ENCODE measurements at places on chromosomes 5 and 9.

- no peak overlapping the region for H3K4me3 ChIP-seq
- H3K27me3 ChIP-seq, result no peaks in the 10 kb centered on the region
- no peak overlapping the region for H3K27ac ChIP-seq
- H3K4me1 ChIP-seq, result no peaks in the 10 kb centered on the region
Measured at GRCh38 chr9:89928106-89928505, 323.3 kb downstream of the GADD45G start.

GRCh38 chr5:172085738-172086137 is 79.3 kb upstream of the FBXW11 start:
- no peaks in the 10 kb centered on the region for H3K27me3 ChIP-seq
- DNase-seq, result no peak
- no peak overlapping the region for H3K27ac ChIP-seq
- no peaks in the 10 kb centered on the region for H3K36me3 ChIP-seq
- no peaks in the 10 kb centered on the region for H3K4me1 ChIP-seq

DNA sequence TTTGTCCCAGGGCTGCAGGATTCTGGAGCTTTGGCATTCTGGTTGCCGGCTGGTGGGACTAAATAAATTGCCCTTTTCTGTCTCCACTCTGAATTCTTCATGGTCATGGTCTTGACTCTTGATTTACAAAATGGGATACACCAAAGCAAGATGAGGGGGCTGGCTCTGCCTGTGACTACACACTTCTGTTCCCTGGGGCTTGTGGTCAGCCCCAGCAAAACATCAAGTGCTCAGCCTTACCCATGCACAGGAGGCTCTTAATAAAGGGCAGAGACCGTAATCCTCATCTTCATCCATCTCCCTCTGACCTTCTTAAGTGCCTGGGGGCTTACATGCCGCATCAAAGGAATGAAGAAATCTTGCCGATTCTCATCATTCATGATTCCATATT is 198.0 kb downstream of the GNA14 start:
- DNase-seq, result no peak
- H3K27me3 ChIP-seq, result peaks cover 24% of the 10 kb centered on the region
- no peaks in the 10 kb centered on the region for H3K36me3 ChIP-seq
- no peak overlapping the region for H3K27ac ChIP-seq
- no peaks in the 10 kb centered on the region for H3K4me1 ChIP-seq

DNA sequence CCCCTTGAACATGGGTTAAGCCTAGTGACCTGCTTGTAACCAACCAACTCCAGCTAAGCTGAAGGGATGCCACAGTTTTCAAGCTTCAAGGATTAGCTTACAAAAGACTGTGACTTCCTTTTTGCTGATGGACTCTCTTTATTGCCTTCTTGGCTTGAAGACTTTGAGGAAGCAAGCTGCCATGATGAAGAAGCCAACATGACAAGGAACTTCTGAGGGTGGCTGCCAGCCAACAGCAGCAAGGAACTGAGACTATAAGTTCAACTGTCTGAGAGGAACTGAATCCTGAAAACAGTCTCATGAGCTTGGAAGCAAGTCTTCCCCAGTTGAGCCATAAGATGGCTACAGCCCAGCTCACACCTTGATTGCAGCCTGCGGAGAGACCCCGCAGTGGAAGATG is 116.1 kb upstream of the TAF11L2 start:
- no peak overlapping the region for H3K4me3 ChIP-seq
- H3K4me1 ChIP-seq, result no peaks in the 10 kb centered on the region
- DNase-seq, result no peak
- H3K27me3 ChIP-seq, result peaks cover 8% of the 10 kb centered on the region

DNA sequence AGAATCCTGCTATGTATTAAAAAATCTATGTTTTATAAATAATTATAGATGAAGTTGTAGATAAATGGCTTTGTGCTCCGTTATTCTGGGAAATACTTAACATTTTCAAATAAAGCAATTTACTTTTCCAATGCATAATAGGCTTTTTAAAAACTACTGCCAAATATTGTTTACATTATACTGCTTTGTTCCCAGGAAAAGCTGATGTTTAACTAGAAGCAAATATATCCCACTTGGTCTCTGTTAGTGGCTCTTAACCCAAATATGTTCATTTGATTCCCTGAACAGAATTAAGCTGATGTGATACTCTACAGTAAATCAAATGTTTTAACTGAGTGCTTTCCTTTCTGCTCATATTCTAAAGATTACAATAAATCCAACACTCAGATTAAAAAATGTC is 326.3 kb downstream of the SLCO4C1 start:
- no peaks in the 10 kb centered on the region for H3K36me3 ChIP-seq
- H3K4me1 ChIP-seq, result no peaks in the 10 kb centered on the region
- H3K27ac ChIP-seq, result no peak overlapping the region
- DNase-seq, result no peak

DNA sequence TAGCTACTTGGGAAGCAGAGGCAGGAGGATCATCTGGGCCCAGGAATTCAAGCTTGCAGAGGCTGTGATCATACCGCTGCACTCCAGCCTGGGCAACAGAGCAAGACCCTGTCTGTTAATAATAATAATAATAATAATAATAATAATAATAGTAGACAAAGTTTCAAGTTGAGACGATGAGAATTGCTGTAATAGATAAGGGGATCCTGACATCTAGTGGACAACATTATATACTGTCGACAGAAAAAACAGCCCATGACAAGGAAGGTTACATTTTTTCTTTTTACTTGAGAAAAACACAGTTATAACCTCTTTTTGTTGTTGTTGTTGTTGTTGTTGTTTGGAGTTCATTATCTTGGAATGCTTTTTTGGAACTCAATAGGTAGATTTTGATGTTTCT is 35.3 kb downstream of the NDFIP1 start:
- no peaks in the 10 kb centered on the region for H3K4me1 ChIP-seq
- H3K27me3 ChIP-seq, result no peaks in the 10 kb centered on the region
- H3K4me3 ChIP-seq, result no peak overlapping the region
- H3K36me3 ChIP-seq, result peaks cover 89% of the 10 kb centered on the region
- H3K27ac ChIP-seq, result no peak overlapping the region
- DNase-seq, result no peak

DNA sequence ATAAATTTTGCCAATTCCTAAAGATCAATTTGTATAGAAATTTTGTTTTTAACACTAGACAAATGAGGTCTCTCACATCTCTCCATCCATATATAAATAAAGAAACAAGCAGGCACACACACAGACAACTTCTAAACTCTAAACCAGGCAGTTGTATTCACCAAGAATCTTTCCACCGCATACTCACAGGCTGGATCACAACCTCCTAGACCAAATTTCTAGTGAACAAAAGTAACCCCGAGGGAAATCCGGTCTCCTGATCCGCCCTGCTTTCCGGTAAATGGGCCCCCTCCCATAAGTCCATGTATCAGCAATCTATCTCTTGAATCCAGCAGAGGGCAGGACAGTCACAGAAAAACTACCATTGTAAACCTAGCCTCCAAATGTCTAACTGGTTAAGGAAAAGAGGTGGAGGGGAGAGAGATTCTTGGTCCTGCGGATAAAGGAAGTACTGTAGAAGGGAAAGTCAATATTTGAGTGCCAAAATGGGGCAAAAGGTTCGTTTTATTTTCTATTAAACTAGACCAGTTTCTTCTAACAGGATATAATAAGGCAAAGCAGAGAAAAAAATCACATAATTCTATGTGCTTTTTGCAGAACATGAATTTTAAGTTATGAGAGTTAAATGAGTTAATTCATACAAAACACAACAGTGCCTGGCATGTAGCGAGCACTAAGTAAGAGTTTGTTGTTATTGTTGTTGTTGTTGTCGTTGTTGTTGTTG is 4.8 kb upstream of the SMU1 start:
- DNase-seq, result peak; percentile 80
- H3K4me1 ChIP-seq, result no peaks in the 10 kb centered on the region
- H3K4me3 ChIP-seq, result peak overlapping the region; percentile 31

DNA sequence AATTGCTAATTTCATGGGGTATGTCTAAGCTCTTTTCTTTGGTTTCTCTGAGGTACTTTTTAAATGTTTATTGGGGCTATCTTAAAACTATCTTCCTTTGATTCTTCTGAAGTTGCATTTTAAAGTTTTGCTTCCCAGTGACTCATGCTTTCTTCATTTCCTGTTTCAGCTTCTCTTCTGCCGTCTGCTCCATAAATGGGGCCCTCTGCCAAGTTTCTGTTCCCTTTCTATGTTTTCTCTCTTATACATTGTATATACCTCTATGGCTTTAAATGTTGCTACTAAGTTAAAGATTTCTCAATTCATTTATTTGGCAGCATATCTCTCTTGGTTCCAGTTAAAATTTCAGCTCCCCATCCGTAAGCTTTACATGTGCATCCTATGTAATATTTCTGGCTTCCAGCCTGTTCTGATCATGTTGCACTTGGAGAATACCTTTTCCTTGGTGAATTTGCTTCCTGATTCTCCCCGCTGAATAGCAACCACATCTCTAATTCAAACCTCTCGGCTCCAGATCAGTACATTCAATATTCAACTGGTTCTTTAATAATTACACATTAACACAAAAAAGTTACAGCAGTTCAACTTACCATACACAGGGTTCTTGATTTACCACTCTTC is 125.3 kb downstream of the ST8SIA4 start:
- H3K4me3 ChIP-seq, result no peak overlapping the region
- H3K4me1 ChIP-seq, result no peaks in the 10 kb centered on the region
- DNase-seq, result no peak
- H3K27ac ChIP-seq, result no peak overlapping the region

- H3K27ac ChIP-seq, result no peak overlapping the region
- H3K36me3 ChIP-seq, result no peaks in the 10 kb centered on the region
- no peaks in the 10 kb centered on the region for H3K4me1 ChIP-seq
- H3K27me3 ChIP-seq, result no peaks in the 10 kb centered on the region
- no peak overlapping the region for H3K4me3 ChIP-seq
Measured at GRCh38 chr5:108655750-108656450, 91.8 kb upstream of the FER start.

DNA sequence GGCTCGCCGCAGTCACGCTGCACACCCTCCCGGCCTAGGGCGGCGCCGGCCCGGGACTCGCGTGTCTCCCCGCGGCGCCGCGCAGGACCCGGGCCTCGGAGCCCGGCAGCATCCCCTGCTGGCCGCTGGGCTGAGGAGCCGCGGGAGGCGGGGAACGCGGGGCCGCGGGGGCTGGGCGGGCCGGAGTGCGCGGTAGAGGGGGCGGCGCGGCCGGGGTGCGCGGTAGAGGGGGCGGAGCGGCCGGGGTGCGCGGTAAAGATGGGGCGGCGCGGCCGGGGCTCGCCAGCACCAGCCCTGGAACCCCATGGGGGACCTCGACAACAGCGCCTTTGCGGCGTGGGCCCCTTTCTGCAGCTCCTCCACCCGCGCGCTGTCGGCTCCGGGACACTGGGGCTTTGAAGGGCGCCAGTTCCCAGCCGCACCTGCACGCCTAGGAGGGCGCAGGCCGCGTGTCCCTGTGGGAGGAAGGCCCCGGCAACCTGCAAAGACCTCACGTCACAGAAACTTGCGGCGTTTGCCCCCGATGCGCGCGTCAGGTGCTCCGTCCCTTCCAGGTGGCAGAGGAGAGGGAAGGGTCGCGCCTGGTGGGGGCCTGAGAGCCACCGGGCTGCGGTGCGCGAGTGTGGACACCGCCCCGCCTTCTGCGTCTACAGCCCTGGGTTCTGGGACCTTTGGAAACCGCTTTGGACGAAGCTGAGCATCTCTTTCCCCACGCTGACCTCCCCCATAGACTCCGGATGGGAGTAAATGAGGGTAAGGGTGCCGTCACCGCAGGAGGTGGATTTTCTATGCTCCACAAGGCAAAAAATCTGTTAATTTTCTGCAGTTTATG is 49.6 kb downstream of the NSUN2 start:
- DNase-seq, result peak; percentile 80

- DNase-seq, result no peak
- no peak overlapping the region for H3K4me3 ChIP-seq
- no peaks in the 10 kb centered on the region for H3K36me3 ChIP-seq
- H3K4me1 ChIP-seq, result no peaks in the 10 kb centered on the region
- H3K27me3 ChIP-seq, result no peaks in the 10 kb centered on the region
Measured at GRCh38 chr9:121345070-121345469, 25.0 kb downstream of the STOM start.

DNA sequence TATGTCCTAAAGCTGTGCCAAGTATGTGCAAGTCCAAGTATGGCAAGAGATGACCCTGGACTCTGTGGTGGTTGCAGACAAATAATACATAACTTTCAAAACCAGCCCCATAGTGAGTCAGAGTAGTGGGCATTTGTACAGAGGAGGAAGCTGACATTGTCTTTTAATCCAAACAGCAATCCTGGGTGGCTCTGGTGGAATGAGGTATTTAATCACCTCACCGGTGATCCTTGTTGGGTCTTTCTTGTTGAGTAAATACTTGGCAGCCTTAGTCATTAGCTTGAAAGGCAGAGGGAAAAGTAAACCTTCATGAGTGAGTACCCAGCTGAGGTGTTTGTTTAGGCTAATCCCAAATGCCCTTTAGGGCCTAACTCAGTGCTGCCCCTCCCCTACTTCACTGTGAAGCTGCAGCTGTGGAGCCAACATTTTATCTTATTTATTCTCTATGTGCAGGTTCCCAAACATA is 148.7 kb upstream of the SLC12A2 start:
- no peaks in the 10 kb centered on the region for H3K36me3 ChIP-seq
- H3K27ac ChIP-seq, result no peak overlapping the region
- H3K4me3 ChIP-seq, result peak overlapping the region; percentile 27
- DNase-seq, result peak; percentile 76

DNA sequence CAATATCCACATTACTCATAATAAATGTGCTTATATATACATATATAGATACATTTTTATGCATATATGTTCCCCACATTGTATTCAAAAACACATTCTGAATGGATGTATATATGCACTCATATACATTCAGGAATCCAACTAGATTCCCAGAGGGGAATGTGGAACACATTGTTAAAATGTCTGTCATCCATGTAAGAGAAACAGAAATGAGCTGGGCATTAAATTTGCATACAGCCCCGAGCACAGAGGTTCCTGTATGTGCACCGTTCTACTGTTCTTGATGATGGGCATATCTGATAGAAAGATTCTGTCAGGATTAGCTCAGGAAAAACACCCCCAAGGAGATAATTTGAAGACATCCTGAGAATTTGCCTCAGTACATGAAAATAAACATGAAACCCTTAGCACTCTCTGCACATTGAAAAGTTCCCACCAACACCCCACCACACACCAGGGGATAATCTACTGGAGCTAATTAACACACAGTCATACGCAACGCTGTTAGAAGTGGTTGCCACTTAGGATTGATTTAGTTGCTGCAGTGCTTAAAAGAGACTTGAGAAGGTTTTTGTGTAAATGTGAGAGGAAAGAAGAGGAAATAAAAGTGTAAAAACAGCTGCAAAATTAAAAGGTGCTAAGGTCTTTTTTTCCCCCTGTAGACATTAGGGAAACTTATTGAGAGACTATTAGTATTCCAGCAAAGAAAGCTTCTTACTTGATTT is 223.3 kb downstream of the SLF1 start:
- no peaks in the 10 kb centered on the region for H3K4me1 ChIP-seq
- H3K27me3 ChIP-seq, result no peaks in the 10 kb centered on the region

GRCh38 chr9:133269537-133270362 is 5.3 kb downstream of the ABO start:
- no peak overlapping the region for H3K4me3 ChIP-seq
- no peak overlapping the region for H3K27ac ChIP-seq
- DNase-seq, result no peak
- no peaks in the 10 kb centered on the region for H3K4me1 ChIP-seq
- no peaks in the 10 kb centered on the region for H3K36me3 ChIP-seq
